Cerebellar cortex (tissue), 1 donor: ENCODE measurements at places on chromosomes 16 and 17.
A peak's percentile ranks its signal among the peaks of the same experiment; 100 is the strongest.

GRCh38 chr16:74774223-74775139 is at the start of gene FA2H:
FA2H (minus strand) TSS chr16:74774820; CDS start chr16:74774755, 65 bp downstream.
- peak; percentile 30 for DNase-seq

DNA sequence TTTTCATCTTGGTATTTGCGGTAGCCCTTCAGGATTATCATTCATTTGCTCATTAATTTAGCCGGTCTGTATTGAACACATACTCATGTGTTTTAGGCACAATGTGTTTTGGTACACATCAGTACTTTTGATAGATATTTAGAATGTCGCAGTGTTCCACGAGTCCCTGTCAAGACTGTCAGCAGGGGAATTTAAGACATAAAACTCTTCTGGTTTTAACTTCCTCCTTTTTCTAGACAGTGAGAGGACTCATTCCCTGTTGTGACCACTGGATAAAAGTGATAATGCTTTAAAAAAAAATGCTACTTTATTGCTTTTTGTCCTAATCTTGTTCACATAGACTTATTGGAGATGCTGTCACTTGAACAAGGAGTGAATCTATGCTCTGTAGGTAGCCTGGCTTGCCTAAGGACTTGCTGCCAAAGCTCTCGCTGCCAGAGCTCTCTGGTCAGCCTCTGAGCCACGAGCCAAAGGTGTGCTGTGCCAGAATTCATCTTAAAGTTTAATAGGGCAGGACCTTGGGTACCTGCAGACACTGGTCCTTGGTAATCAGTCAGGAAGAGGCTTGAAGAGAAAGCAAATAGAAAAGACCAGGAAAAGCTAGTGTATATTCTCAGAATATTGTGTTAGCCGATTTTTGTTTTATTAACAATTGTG is 5.4 kb downstream of the DCAF7 start:
- DNase-seq: peak; percentile 8

- DNase-seq: no peak
Observed at GRCh38 chr17:290626-291025, 62.0 kb downstream of the RPH3AL start.

DNA sequence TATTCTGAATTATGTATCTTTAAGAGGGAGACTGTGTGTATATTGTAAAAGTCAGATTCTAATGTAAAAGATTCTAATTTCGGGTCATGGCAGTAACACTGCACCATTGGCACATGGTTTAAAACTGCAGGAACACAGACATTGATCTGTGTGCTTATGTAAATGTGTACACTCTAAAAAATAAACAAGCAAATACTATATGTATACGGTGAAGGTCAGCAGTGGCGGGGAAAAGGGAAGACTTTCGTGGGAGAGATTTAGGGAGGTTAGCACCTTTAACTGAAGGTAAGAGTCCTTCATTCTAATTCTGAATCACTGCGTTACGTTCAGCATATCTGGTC is 157.8 kb upstream of the FAM20A start:
- DNase-seq: no peak

DNA sequence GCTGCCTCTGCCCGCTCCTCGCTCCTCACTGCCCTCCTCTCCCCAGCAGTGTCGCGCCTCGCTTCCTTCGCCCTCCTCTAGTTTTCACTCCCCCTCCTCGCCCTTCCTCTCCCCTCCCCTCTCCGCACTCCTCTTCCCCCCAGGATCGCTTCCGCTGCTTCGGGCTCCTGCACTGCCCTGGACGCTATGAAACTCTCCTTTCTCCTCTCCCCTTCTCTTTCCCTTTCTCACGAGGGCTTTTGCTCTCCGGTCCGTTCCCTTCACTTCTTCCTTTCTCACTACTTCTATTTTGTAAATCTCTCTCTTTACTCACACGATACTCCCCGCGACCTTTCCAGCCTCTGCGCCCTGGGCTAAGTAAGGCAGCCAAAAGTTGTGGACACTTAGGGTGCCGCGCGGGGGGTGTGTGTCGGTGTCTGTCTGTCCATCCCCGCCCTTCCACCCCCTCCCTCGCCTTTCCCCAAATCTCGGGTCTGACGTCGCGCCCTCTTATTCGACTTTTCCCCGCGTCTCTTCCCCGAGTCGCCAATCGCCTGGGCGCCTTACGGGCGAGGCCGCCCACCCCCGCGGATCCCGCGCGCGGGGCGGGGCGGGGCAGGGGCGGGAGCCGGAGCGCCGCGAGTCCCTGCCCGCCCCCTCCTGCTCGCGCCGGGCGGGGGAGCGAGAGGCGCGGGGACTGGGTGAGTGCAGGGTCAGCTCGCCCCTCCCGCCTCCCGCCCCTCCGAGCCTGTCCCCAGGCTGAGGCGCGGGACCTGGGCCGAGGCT is at the start of gene IRX3:
TSS of gene IRX3 (minus strand) at position 422 of the 765 bp plus-strand sequence. CDS start 737 bp downstream, outside the sequence.
- DNase-seq: peak; percentile 14
